ENCODE measurements at places on chromosomes 4 and X.
A peak's percentile ranks its signal among the peaks of the same experiment; 100 is the strongest.

GRCh38 chrX:20263474-20263873 lies 3.2 kb downstream of the RPS6KA3 start:
- peak; percentile 40 for DNase-seq

DNA sequence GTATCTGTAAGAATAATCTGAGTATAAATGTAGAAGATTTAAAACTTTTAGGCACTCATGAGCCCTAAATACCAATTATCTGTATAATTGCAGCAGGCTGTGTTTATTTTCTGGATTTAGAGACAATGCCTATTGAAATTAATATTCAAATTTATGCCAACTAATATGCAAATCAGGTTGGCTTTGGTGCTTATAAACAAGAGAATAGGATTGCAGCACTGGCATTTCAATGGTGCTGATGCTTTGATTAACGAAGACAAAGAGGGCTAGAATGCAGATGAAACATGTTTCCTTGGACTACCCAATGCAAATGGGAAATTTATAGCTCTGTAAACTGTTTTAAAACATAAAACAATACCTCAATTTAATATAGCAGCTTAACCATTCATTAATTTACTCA lies 70.7 kb upstream of the GATB start:
- DNase-seq, result no peak

- no peak for DNase-seq
These were observed 692 bp upstream of the SLC9A7 start for GRCh38 chrX:46759645-46759974.

- peak; percentile 90 for DNase-seq
These were observed 47.0 kb downstream of the BEND2 start for GRCh38 chrX:18173494-18174180.

DNA sequence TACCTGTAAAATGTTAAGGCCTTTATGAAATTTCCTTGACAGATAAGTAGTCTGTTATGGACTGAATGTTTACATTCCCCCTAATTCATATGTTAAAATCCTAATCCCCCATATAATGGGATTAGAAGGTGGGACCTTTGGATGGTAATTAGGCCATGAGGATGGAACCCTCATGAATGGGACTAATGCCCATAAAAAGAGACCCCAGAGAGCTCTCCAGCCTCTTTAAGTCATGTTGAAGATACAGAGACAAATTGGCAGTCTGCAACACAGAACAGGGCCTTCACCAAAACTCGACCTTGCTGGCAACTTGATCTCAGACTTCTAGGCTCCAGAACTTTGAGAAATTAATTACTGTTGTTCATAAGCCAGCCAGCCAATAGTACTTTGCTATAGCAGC lies 1344.5 kb upstream of the PCDH7 start:
- DNase-seq, result no peak

DNA sequence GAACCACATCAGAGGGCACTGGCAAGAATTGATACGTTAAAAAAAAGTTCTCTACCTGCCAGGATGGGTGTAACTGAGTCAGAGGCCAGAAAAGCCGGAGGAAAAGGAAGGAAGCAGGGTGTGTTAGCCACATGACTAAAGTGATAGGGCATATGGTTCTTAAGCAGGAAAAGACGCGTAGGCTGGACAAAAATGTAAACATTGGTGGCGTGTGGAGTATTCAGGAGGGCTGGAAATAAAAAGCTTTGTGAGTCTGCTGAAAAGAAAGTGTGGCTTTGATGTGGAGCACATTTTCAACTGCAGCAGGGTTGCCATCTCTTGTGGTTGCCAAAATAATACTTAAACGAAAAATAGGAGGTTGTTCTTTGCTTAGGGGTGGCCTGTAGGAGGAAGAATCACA lies 186.5 kb upstream of the RPL34 start:
- peak; percentile 20 for DNase-seq

- DNase-seq, result no peak
These were observed 646.5 kb upstream of the ACTRT1 start for GRCh38 chrX:128698573-128699181.

GRCh38 chr4:66571145-66571695 lies 900.9 kb upstream of the EPHA5 start:
- DNase-seq, result no peak

GRCh38 chr4:126475730-126476129 lies 1157.0 kb upstream of the INTU start:
- DNase-seq, result no peak

DNA sequence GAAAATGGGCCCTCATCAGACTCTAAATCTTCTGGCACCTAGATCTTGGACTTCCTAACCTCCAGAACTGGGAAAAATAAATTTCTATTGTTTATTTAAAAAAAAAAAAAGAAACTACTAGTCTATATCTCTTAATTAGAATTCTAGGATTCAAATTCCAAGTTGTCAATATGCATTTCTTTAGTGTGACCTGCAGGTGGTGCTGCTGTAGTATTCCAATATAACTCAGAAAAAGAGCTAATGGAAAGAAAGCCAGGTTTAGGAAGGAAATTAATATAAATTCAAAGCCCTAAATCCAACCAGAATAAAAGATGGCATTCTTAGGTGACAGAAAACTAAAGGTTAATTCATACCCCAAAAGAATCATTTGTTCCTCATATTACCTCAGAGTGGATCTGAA lies 80.0 kb upstream of the NALF2 start:
- peak; percentile 9 for DNase-seq

DNA sequence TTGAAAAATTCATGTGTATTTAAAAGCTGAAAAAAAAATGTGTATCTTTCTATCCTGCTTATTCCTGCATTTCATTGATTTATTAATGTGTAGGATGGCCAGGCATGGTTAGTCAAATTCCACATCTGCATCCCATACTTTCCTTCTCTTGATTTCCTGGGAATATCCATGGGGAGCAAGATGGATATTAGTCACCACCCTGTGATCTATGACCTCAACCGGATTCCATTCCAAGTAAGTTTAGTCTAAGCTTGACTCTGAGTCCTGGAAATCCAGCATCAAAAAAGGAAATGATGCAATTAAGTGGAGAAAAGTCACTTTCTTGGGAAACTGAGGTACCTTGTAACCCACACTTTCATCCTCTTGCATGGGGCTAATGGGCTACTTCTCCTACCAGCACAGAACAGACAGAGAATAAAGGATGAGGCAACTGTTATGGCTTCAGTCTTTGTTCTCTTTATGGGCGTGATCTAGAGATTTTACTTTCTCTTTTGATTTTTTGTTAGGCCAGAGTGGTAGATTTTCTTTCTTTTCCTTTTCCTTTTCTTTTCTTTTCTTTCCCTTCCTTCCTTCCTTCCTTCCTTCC lies 17.1 kb upstream of the BEX4 start:
- no peak for DNase-seq

- DNase-seq, result no peak
These were observed 117.2 kb downstream of the TMEM144 start for GRCh38 chr4:158327525-158327924.

DNA sequence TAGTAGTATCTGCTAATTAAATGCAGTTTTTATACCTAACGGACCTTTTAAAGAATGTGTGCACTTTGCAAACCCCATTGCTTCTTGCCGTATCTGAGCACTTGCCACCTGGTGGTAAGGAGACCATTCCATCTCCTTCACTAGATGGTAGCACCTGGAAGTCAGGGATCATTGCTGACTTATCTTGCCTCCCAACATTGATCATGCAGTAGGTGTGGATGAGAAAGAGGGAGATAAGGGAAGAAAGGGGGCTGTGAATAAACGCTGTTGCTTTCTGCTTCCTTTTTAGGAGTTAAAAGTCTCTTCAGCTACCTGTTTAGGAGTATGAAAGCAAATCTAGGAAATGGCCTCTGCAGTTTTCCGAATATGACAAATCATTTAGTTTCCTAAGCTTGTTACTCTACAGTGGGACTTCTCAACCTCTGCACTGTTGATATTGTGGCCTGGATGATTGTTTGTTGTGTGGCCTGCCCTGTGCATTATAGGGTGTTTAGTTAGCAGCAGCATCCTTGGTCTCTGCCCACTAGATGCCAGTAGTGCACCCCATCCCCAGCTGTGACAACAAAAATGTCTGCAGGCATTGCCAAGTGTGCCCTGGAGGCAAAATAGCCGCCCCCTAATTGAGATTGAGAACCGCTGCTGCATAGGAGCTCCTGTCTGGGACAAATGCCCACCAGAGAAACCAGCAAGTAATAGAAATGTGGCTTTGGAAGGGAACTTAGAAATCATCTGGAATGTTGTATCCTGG lies 38.8 kb downstream of the GAB1 start:
- peak; percentile 76 for DNase-seq

- no peak for DNase-seq
These were observed 95.4 kb downstream of the PTTG2 start for GRCh38 chr4:38055566-38055965.

GRCh38 chr4:113827285-113827684 lies 65.7 kb upstream of the CAMK2D start:
- DNase-seq, result no peak

- no peak for DNase-seq
These were observed 82.4 kb downstream of the SNCA start for GRCh38 chr4:89754531-89754930.

GRCh38 chrX:11537141-11537540 lies 128.6 kb downstream of the ARHGAP6 start:
- no peak for DNase-seq

DNA sequence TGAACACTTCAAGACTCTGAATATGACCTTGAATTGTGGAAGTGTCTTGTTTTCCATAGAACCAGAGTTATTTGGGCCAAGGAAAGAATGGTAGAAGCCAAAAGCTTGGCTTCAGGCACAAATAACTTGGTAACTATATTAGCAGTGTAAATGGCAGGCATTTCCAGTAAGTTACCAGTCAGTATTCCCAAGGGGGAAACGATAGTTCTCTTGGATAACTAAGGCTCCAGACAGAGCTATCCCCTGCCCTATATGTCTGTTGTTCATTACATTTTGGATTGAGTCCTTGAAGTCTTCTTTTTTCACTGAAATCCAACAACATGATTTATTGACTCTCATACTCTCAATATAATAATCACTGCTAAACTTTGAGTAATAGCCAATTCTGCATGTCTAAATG lies 364.1 kb downstream of the MAGEB5 start:
- DNase-seq, result no peak

GRCh38 chrX:139892512-139892911 lies 40.3 kb downstream of the ATP11C start:
- DNase-seq, result no peak

- DNase-seq, result peak; percentile 9
These were observed 232.7 kb downstream of the MGST2 start for GRCh38 chr4:139898293-139898692.

- no peak for DNase-seq
These were observed 70.5 kb downstream of the GATB start for GRCh38 chr4:151690164-151690870.

DNA sequence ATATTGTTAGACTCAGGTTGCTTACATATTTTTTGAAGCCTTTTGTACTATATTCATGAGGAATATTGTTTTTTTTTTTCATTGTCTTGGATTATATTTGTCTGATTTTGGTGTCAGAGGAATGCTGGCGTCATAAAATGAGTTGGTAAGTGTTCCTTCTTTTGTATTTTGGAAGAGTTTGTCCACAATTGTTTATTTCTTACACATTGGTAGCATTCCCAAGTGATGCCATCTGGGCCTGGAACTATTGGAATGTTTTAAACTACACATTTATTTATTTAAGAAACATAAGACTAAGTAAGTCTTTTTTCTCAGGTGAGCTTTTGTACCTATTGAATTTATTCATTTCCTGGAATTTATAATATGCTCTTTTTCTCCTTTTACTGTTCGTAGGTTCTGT lies 107.6 kb downstream of the LARP1B start:
- DNase-seq, result no peak

DNA sequence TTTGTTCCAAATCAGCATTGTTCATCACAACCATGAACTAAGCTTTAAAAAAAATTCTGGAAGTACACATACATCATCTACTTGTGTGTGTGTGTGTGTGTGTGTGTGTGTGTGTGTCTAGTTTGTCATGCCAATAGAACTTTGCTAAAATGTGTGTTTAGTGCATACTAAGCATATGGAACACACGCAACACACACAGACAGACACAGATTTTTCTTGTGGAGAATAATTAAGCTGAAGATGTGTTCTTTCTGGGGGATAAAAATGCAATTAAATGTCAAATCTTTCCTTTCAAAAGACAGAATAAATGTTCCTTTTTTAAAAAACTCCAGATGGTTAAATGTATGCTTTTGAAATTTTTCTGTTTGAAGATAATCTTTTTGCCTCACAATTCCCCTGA lies 530.4 kb upstream of the INTU start:
- DNase-seq, result no peak

DNA sequence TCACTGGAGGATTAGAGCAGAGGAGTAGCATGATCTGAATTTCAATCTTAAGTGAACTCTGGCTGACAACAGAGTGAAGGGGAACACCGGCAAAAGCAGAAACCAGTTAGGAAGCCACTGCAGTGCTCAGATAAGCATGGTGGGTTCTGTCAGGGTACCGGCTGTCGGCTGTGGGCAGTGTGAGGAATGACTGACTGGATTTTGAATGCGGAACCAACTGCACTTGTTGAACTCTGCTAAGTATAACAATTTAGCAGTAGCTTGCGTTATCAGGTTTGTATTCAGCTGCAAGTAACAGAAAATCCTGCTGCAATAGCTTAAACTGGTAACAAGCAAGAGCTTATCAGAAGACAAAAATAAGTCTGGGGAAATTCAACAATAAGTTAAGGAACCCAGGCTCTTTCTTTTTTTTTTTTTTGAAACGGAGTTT lies 5.2 kb downstream of the HTT start:
- DNase-seq, result peak; percentile 97

- DNase-seq, result no peak
These were observed 31.6 kb downstream of the CD40LG start for GRCh38 chrX:136679531-136679930.

- DNase-seq, result no peak
These were observed 103.1 kb upstream of the LSM6 start for GRCh38 chr4:146072376-146072775.

- no peak for DNase-seq
These were observed 77.9 kb downstream of the ADGRL3 start for GRCh38 chr4:61277785-61278760.

- DNase-seq, result no peak
These were observed 86.8 kb downstream of the FAM53A start for GRCh38 chr4:1597021-1597931.

Data from hematopoietic multipotent progenitor cell treated with erythropoietin and hydrocortisone succinate and interleukin-3 and kit ligand, for 6 days (in vitro differentiated cells).